Temporal lobe (tissue), 4 donors: ENCODE measurements at places on chromosomes 2 and 18. TPM values are rescaled to one million over a fixed set of nuclear protein-coding genes. Genes with fewer than 3 reads are reported as not detected.

The L3MBTL4 gene
- 19.7 TPM for total RNA-seq

The COL3A1 gene
- 105 TPM for total RNA-seq

The MAP3K19 gene
- total RNA-seq, result 1.7 TPM

The RPRM gene
- 101 TPM for total RNA-seq

The ADRA2B gene
- total RNA-seq, result not detected

The CRYGD gene
- total RNA-seq, result 1.2 TPM

The ABHD1 gene
- total RNA-seq, result not detected

The CAPN14 gene
- 0.98 TPM for total RNA-seq

The KLHL14 gene
- total RNA-seq, result 39.6 TPM

The BOK gene
- total RNA-seq, result 21.6 TPM

The APCDD1 gene
- total RNA-seq, result 9.8 TPM

The SLC39A6 gene
- 150 TPM for total RNA-seq

The MC4R gene
- total RNA-seq, result 1.2 TPM

The LRP2 gene
- total RNA-seq, result 0.49 TPM

The LYG2 gene
- total RNA-seq, result not detected

The DBI gene
- 78.7 TPM for total RNA-seq

The CFAP65 gene
- 0.74 TPM for total RNA-seq

The ASIC4 gene
- total RNA-seq, result 3.4 TPM

The EVX2 gene
- total RNA-seq, result not detected

The ANKZF1 gene
- total RNA-seq, result 25.3 TPM

The WIPF1 gene
- 3.4 TPM for total RNA-seq

The CENPA gene
- total RNA-seq, result 1.2 TPM

The CAMKMT gene
- 4.4 TPM for total RNA-seq

The PLEK gene
- 1.7 TPM for total RNA-seq

The SLC23A3 gene
- not detected for total RNA-seq

The HOXD13 gene
- not detected for total RNA-seq

The RESP18 gene
- 1.2 TPM for total RNA-seq

The STPG4 gene
- 0.49 TPM for total RNA-seq

The CABYR gene
- total RNA-seq, result 13.0 TPM

The GPAT2 gene
- 0.49 TPM for total RNA-seq

The SFTPB gene
- 0.25 TPM for total RNA-seq

The DYNAP gene
- not detected for total RNA-seq

The BCL11A gene
- 89.5 TPM for total RNA-seq

The DNAJC10 gene
- total RNA-seq, result 46.0 TPM

The FIGN gene
- 3.7 TPM for total RNA-seq

The CGREF1 gene
- 13.3 TPM for total RNA-seq

The EDAR gene
- not detected for total RNA-seq

The DSG1 gene
- total RNA-seq, result 0.49 TPM

The MPP4 gene
- 0.25 TPM for total RNA-seq

The GCG gene
- total RNA-seq, result 0.49 TPM

The LYPD1 gene
- total RNA-seq, result 24.1 TPM

The TRAPPC8 gene
- total RNA-seq, result 76.5 TPM

The TFCP2L1 gene
- under 0.01 TPM for total RNA-seq

The PRKAG3 gene
- total RNA-seq, result not detected

The ETAA1 gene
- 17.2 TPM for total RNA-seq

The MTX2 gene
- 30.5 TPM for total RNA-seq

The ANKRD36C gene
- 169 TPM for total RNA-seq

The EFHD1 gene
- 2.7 TPM for total RNA-seq
